ENCODE measurements at places on chromosomes 16 and 17. TPM values are rescaled to one million over a fixed set of nuclear protein-coding genes. Genes with fewer than 3 reads are reported as not detected.
A peak's percentile ranks its signal among the peaks of the same experiment; 100 is the strongest.

- DNase-seq: no peak
Measured at GRCh38 chr16:81499576-81500380, 55.2 kb downstream of the CMIP start.

- peak; percentile 100 for DNase-seq
Measured at GRCh38 chr16:1942810-1943726, at the start of gene MSRB1. TSS of gene MSRB1 (minus strand) at chr16:1943199. CDS start at chr16:1943156, 43 bp downstream.

The KRT14 gene
- total RNA-seq: 2.0 TPM

GRCh38 chr17:6539871-6540270 is 16.5 kb downstream of the PITPNM3 start:
- DNase-seq: peak; percentile 59

The ARSG gene
- 7.5 TPM for total RNA-seq

- peak; percentile 81 for DNase-seq
Measured at GRCh38 chr16:87127061-87127765, 190.0 kb downstream of the C16orf95 start.

- DNase-seq: no peak
Measured at GRCh38 chr17:60353773-60354172, 38.2 kb downstream of the USP32 start.

The BCKDK gene
- total RNA-seq: 29.8 TPM

The SLFN12L gene
- 1.6 TPM for total RNA-seq

DNA sequence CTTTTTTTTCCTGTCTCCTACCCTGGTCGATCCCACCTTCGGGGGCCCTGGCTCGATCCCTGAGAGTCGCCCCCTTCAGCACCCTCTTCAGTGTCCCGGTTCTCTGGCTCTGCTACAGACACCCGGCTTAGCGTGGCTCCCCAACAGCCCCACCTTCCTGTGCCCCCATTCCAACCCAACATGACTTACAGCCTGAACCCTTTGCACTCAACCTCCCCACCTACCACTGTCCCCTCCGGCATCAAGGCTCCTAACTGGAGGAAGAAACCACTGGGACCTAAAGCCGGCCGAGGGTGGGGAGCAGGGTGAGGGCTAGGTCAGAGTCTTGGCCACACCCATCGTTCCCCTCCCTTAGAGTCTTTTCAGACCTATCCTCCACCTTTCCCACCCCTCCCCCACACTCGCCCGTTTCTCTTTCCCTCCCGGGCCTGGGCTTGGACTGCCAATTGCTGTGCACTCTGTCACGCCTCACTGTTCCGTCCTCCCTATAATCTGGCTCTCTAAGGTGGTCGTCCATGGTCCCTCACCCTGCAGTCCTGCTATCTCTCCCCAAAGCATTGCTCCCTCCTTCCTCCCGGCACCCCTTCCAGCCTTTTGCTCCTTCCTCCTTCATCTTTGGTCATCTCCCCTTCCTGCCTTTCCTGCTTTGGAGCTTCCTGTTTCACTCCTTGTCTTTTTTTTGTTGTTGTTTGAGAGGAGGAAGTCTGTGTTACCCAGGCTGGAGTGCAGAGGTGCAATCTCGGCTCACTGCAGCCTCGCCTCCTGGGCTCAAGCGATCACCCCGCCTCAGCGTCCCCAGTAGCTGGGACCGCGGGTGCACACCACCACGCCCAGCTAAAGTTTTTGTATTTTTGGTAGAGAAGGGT is 890 bp upstream of the CLDN7 start:
- no peak for DNase-seq

DNA sequence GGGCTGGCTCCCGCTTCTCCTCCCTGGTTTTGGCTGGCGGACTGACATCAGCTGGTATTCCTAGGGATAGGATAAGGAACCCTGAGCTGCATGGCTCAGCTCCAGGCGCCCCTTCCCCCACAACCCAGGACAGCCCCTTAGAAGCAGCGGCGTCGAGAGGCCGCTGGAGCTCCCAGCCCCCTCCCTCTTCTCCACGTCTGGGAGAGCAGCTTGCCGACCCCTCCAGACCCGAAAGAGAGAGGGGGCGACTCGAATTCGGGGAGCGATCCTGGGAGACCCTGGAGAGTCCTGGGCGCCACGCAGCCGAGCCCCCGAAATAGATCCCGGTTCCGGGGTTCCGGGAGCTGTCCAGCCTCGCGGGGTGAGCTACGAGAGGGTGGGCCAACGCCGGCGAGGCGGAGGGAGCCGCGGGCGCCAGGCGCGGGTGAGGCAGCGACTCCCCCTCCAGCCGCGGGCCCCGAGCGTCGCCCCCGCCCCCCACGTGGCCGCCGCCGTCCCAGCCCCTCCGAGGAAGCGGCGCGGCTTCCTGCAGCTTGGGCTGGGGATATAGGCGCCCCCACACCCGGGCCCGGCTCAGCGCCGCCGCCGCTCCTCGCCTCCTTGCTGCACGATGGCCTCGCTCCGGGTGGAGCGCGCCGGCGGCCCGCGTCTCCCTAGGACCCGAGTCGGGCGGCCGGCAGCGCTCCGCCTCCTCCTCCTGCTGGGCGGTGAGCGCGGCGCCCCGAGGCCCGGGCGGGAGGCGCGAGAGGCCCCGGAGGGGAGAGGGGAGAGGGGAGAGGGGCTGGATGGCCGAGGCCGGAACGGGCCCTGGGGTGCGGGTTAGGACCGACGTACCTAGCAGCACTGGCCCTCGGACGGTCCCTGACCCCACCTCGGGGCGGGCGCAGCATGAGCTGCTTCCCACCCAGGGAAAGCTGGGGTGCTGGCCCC is at the start of gene RAMP2:
Gene RAMP2 (plus strand): TSS at position 576 of the 930 bp plus-strand sequence. CDS start 35 bp downstream, at position 611.
- DNase-seq: peak; percentile 81

DNA sequence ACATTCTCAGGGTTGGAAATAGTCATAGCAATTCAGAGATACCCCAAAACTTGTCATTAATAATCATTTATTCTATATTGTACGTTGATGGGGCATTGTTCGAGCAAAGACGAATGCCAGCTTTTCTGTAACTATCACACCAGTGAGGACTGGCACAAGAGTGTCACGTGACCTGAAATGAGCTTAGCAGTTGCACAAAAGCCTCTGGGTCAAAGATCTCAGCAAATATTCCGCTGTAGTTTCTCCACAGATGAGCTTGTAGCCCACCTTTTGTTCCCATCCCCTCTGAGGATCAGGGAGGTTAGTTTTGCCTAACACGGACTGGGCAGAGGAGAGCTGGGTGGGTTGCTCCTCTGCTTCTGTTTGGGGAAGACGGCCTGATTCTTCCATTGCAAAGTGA is 18.2 kb downstream of the IRX3 start:
- no peak for DNase-seq

The ZSCAN10 gene
- total RNA-seq: not detected

The SLC6A2 gene
- total RNA-seq: not detected

- no peak for DNase-seq
Measured at GRCh38 chr16:29876594-29877249, 13.7 kb upstream of the CDIPT start.

The FBXO39 gene
- total RNA-seq: 0.67 TPM

DNA sequence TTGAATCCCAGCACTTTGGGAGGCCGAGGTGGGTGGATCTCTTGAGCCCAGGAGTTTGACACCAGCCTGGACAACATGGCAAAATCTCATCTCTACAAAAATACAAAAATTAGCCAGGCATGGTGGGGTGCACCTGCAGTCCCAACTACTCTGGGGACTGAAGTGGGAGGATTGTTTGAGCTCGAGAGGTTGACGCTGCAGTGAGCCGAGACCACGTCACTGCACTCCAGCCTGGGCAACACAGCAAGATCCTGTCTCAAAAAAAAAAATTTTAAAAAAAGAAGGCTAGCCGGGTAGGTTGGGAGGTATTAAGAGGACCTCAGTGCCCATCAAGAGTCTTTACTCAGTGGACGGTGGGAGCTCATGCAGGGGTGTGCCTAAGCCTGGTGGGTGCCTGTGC is 3.8 kb upstream of the NPTX1 start:
- DNase-seq: no peak

The CA7 gene
- not detected for total RNA-seq

The KCNH4 gene
- total RNA-seq: 0.23 TPM

The HLF gene
- 15.7 TPM for total RNA-seq

The CEP20 gene
- 25.8 TPM for total RNA-seq

The DPEP3 gene
- not detected for total RNA-seq

The ANTKMT gene
- total RNA-seq: 20.0 TPM

The PRAC1 gene
- total RNA-seq: not detected

DNA sequence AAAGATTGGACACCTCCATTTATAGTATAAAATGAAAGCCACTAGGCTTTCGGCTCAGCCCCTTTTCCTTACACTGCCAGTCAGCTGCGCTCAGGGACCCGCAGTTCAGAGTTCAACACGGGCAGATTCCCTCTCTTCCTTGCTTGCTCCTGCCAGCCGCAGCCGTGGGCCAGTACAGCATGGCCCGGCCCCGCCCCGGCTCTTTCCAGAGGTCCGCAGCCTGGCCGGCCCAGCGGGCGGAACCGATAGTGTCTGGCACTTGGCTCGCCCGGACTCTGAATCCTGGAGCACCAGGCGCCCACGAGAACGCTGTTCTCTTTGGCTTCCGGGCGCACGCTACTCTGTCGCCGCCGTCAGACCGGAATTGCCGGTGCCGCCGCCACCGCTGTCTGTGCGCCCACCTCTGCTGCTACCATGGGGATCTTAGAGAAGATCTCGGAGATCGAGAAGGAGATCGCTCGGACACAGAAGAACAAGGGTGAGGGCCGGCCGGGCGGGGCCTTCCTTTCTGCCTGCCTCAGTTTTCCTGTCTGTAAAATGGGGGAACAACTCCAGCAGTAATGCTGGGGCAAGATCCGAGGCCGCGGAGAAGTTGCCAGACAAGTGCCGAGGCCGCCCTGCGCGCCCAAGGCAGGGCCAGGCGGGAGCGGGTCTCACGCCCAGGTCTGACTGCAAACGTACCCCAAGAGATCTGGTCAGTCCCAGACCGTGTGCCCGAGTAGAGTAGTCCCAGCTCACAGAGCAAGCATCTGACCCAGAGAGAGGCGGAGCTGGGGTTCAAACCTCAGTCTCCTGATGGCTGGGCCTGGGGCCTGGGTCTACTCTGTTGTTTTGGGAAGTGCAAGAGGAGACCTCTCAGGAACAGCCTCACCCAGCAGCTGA is at the start of gene DRG2:
Gene DRG2 (plus strand): TSS at position 339 of the 882 bp plus-strand sequence. CDS start 76 bp downstream, at position 415.
- peak; percentile 98 for DNase-seq

DNA sequence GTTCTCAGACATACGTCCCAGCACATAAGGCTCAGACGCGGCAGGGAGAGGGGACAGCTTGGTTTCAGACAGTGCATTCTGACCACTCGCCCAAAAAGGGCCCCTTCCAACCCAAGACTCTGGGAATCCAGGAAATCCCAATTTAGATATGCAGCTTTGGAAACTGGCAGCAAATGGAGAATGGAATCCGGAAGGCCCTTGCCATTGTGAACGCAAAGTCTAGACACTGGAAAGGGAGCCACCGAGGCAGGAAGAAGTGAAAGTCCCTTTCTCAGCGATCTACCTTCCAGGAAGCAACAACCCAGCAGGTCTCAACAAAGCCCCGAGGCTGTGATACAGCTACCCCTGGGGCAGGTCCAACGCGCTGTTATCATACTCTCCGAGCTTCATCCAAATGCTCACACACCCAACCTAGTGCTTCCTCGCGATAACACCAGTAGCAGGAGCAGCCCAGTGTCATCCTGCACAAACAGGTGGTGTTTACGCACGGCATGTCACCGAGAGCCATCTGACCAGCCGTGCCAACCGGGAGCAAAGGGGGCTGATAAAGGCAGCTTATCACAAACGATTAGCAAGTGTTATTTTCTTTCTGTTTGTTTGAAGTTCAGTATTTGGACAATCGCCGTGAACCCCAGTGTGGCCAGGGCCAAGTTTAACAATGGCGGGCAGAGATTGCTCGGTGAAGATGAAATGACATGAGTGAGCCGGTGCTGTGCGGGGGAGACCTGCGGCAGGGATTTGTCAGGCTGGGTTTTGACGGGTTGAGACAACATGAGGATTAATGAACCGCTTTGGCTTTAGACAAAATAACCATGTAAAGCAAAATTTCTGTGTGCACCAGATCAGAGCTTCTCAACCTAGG is 240.6 kb downstream of the FOXL1 start:
- DNase-seq: no peak

- DNase-seq: no peak
Measured at GRCh38 chr16:79508294-79508693, 92.2 kb downstream of the MAF start.

The NMT1 gene
- 71.8 TPM for total RNA-seq

The SCARF1 gene
- total RNA-seq: 13.0 TPM

- no peak for DNase-seq
Measured at GRCh38 chr16:15073101-15073500, 17.2 kb upstream of the NTAN1 start.

All from posterior vena cava (tissue), 2 donors.